Activated CD4-positive, alpha-beta T cell treated with anti-CD3 and anti-CD28 coated beads, Interleukin-2, amount 50 U/mL, for 48 hours (primary cell): ENCODE measurements at places on chromosomes 4 and X.

GRCh38 chr4:76883147-76883546, 14.8 kb downstream of the SOWAHB start:
- DNase-seq = no peak

DNA sequence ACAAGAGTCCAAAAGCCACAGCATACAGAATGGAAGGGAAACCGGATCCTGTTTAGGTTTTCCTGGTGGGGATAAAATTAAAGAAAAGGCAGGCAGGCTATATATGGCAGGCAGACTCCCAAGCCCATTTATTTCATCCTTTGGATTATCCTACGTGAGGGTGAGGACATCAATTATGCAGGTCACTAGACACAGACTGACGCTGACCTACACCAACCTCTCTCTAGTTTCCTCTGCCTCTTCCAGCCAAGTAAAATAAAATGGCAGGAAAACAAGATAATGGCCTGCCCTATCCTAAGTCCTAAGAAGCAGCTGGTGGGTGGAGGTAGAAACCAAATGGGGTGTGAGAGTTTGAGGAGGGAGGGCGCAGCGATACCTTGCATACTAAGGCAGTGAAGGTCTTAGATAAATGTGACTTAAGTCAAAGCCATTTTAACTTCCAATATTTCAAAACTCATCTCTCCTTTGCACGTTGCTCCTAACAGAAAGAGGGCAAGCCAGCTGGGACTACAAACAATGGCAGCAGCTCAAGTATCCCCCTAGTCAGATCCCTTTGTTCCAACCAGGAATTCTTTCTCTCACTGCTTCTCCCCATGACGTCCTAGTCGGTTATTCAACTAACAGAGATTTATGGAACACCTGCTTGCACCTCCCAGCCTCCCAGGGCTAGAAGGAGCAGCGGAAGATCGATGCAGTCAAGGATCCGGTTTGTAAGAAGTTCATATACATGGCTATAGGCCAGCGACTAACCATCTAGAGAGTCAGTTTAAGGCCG, 72.8 kb downstream of the IRF2 start:
- no peak for DNase-seq

- no peak for DNase-seq
Observed at GRCh38 chr4:92136434-92136833, 167.3 kb upstream of the GRID2 start.

DNA sequence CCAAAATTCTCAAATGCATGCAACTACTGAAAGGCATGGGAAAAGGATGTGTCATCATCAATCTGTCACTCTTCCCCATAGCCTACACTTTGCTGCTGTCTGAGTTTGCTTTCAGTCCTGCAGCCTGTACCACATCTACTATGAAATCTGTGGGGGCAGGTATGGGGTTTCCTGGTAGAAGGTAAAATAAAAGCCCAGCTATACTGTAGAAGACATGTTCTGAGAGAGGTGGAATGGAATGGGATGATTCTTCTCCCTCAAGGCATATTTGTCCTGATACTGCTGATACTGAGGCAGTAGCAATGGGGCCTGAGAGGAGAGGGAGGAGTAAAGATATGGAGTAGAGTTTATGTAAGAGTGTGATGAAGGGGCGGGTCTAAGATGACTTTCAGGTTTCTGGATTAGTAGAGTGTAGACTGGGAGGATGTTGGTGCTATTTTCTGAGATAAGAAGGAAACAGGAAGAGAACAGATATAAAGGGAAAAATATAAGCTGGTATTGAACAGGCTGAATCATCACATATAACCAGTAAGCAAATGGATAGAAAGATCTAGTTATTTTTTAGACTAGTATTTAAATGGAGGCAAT, 38.7 kb upstream of the GYPA start:
- no peak for DNase-seq

DNA sequence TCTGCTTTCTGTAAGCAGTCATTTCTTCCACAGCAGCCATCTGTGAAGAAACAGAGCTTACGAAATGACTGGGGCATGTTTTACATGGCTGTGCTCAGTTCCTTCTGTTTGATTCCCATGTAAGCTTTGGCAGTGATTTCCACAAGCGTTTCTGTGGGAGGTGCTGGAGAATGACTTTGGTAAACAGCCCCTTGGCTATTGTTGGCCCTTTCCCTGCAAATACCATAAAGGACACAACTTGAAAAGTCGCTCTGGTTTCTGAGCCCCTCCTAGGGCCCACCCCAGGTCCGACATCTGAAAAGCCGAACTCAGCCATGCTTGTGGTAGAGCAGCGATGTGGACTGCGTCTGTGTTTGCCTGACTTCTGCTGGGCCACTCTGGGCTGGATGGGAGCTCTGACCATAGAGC, 3.7 kb downstream of the LIMCH1 start:
- DNase-seq = no peak

DNA sequence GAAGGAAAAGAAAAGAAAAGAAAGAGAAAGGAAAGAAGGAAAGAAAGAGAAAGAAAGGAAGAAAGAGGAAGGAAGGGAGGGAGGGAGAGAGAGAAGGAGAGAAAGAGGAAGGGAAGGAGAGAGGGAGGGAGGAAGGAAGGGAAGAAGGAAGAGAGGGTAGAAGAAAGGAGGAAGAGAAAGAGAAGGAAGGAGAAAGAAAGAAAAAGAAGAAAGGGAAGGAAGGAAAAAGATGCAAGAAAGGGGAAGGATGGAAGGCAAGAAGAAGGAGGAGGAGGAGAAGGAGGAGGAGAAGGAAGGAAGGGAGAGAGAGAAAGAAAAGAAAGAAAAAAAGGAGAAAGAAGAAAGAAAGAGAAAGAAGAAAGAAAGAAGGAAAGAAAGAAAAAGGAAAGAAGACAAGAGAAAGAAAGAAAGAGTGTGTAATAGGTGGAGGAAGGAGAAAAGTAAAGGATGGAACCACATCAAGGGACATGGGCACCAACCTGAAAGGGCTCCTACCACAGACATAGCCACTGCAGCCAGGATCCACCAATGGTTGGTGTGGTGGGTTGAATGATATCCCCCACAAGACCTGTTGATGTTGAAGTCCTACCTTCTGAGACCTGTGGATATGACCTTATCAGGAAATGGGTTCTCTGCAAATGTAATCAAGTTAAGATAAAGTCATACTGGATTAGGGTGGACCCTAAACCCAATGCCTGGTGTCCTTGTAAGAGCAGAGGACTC, 80.2 kb downstream of the RELL1 start:
- DNase-seq = no peak

DNA sequence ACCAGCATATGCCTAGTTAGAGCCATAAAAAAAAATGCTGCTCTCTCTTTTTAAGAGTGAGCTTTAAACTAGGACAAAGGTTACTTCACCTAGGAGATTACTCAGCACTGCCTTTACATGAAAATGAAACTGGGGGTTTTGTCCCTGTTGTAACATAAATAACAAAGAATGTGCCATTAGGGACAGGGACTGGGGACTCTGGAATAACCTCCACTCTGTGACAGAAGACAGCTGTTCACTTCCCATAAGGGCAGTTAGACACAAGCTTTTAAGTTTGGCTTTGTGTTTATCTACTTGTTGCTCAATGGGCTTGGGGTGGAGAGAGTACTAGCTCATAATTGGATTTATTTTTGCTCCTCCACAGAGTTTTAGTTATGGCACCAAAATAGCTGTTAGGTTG, 11.9 kb downstream of the ENPEP start:
- DNase-seq = no peak

DNA sequence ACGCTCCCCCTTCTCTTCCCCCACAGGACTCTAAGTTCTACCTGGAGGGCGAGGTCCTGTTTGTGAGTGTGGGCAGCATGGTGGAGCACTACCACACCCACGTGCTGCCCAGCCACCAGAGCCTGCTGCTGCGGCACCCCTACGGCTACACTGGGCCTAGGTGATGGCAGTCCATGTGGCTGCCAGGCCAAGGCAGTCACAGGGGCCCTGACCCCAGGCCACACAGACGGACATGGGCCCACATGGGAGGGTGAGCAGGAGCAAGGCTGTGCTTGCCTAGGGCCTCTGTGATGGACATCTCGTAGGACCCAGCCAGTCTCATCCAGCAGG, 10.0 kb upstream of the ADD1 start:
- no peak for DNase-seq

DNA sequence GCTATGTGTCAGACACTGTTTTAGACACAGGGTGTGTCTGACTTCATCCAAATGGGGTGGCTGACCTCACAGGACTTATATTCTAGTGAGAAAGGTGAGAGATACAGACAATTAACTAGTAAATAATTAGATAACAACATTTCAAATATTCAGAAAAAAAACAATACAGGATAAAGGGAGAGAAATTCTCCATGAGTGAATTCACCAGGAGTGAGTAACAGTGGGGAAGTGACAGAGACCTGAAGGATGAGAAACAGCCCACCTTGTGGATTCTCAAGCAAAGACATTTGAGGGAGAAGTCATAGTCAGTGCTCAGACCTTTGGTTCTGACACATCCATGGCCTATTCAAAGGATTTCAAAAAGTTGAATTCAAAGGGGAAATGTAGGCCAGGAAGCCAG, 627.9 kb downstream of the IQCM start:
- no peak for DNase-seq

DNA sequence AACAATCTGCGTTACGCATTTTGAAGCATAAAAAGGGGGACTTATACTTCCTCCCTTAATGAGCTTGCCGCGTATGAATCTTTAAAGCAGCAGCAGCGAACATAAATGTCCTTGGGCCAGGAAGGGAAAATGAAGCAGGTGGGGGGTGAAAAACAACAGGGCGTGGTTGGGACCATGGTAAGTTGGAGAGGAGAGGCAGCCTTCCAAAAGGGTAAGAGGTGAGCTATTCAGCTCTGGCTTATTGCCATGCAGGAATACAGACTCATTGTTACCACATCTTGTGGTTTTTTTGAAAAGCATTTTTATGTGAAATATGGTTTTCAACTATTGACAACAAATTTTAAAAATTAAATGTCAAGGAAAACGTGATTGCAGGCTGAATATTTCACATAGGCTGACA, 710.7 kb upstream of the FAM241A start:
- DNase-seq = no peak

GRCh38 chr4:83362492-83363329, 28.1 kb upstream of the HPSE start:
- DNase-seq = no peak

DNA sequence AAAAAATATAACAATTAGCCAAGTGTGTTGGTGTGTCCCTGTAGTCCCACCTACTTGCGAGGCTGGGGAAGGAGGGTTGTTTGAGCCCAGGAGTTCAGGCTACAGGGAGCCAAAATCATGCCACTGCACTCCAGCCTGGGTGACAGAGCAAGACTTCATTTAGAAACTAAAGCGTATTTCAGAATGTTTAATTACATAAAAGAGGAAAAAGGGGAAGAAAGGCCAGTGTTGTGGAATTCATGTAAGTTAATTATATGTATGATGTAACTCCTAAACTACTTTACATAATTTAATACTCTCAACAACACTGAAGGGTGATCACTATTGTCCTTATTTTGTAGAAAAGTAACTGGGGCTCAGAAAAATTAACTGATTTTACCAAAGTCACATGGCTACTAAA, 67.2 kb upstream of the HOPX start:
- DNase-seq = no peak
